Activated CD4-positive, alpha-beta T cell treated with anti-CD3 and anti-CD28 coated beads for 4 hours (primary cell): ENCODE measurements at places on chromosomes 3 and 15.

GRCh38 chr15:70236341-70237086 is 138.8 kb upstream of the TLE3 start:
- no peak for DNase-seq

- DNase-seq: no peak
Observed at GRCh38 chr15:70259640-70260508, 162.2 kb upstream of the TLE3 start.

DNA sequence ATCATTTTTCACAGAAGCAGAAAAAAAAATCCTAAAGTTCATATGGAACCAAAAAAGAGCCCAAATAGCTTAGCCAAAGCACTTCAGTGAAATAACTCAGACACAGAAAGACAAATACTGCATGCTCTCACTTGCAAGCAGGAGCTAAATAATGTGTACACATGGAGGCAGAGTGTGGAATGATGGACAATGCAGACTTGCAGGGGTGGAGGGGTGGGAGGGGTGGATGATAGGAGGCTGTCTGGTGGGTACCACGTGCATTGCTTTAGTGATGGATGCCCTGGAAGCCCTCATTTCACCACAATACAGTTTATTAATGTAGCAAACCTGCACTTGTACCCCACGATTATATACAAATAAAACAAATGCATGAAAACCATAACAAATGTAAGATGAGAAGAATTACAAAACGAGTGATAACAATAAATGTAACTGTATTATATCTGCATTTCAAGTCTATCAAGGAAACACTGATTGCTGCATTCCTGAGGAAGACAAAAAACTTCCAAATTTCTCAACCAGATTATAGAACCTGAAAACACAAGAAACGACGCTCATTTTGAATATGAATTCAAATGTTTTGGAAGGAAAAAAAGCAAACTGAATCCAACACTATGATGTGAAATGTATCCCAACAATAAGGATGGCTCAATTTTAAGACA is 96.5 kb downstream of the DLG1 start:
- no peak for DNase-seq

DNA sequence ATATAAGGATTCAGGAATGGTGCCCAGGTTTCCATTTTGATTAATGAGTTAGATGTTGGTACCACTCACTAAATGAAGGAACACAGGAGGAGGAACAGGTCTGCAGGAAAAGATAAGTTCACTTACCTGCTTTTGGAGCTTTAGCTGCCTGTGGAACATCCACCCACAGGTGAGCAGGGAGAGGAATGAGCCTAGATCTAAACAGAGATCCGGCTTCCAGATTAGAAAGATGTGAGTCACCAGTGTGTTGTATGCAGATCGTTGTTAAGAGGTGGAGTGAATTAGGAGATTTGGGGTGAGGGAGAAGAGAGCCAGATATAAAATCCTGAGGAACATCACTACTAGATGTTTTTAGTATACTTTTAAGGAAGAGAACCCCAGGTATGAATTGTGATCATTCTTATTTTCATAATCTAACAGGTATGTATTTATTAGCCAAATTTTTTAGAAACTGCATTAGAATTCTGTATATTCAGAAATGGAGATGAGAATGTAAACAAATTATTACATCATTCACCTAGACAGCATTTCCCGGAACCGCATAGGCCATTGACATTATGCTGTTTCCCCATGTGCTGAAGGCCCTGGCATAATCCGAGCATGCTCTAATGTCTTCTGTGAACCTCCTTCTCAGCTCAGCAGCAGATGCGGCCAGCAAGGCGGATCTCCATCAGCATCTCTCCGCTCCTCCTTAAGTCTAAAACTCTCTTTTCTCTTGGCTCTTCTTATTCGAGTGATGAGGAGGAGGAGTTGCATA is 118.2 kb downstream of the KLHL25 start:
- DNase-seq: no peak
